Activated CD4-positive, alpha-beta T cell treated with anti-CD3 and anti-CD28 coated beads for 36 hours (primary cell): ENCODE measurements at places on chromosomes 7 and 10. TPM values are rescaled to one million over a fixed set of nuclear protein-coding genes. Genes with fewer than 3 reads are reported as not detected.

Gene TCAF2
- total RNA-seq = 50.6 TPM

Gene BMPR1A
- total RNA-seq = 8.7 TPM

Gene PAX2
- 0.05 TPM for total RNA-seq

GRCh38 chr7:84674236-84674913 lies 479.8 kb upstream of the SEMA3A start:
- no peak for DNase-seq
